ENCODE measurements at places on chromosomes 12 and 14.

DNA sequence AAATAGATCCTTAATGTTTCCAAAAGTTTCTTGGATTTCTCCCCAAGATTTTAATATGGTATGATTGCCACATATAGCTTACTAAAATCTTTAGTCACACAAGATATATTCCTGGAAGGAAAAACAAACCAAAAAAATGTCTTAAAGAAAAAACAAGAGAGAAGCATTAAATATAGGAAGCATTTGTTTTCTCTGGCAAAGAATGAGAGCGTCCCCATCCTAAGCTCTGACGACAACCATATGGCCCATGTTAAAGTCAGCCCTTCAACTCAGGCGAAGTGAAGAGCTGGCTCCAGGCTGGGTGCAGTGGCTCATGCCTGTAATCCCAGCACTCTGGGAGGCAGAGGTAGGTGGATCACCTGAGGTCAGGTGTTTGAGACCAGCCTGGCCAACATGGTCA lies 35.6 kb downstream of the GCH1 start:
- no peak for DNase-seq

GRCh38 chr12:110846615-110847566 lies at the start of gene CCDC63:
CCDC63 (plus strand) TSS chr12:110846987; CDS start chr12:110852955, 5,968 bp downstream.
- DNase-seq: peak; percentile 44

GRCh38 chr12:132506328-132507160 lies 16.6 kb downstream of the FBRSL1 start:
- DNase-seq: no peak

DNA sequence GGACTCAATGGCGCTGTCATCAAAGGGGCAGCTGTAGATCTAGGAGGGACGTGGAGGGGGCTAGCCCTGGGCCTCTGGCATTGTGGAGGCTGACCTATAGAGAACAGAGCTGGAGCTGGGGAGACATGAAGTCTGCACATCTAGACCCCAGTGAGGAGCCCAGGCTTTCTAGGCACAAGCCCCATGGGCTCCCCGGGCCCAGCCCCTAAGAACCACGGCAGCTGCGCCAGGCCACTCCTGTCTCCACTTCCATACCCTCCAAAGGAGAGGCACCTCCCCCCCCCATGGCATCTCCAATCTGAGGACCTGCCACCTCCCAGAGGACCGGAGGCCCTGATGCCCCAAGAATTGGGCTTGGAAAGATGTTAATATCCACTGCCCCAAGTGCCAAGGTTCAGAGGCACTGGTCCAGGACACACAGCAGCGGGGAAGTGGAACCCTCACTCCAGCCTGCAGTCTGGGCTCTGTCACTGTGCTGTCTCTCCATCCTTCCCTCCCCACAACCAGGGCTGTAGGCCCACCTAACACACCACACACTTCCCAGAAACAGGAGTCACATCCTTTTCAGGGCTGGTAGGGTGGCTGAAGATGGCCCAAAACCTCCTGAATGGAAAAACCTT lies 4.5 kb downstream of the ANKRD9 start:
- no peak for DNase-seq

GRCh38 chr12:108548954-108549521 lies 11.9 kb downstream of the SART3 start:
- no peak for DNase-seq

DNA sequence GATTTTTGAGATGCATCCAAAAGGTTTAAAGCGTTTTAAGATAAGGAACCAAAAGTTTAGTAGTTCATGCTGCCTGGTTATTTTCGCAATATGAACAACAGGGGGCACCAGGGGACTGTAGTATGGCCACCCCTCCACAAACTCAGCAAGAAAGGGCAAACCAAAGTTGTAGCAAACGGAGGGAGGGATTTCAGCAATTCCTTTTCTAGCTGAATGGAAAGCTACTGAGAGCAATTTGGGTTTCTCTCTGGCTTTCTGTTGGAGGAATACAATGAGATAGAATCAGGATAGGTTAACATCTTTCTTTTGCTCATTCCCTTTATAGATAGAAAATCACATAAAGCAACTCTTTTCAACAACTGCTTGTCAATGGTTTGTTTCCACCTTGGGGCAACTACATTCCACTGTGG lies 62.5 kb downstream of the DRAM1 start:
- peak; percentile 64 for DNase-seq

- peak; percentile 75 for DNase-seq
Measured at GRCh38 chr12:89453121-89453978, 71.2 kb downstream of the GALNT4 start.
